ENCODE measurements at places on chromosomes 11 and 22. TPM values are rescaled to one million over a fixed set of nuclear protein-coding genes. Genes with fewer than 3 reads are reported as not detected.

Gene OR5L1
- total RNA-seq, result not detected

Gene NDUFS3
- total RNA-seq, result 93.6 TPM

Gene MAP4K2
- 6.1 TPM for total RNA-seq

Gene SVIP
- 0.52 TPM for total RNA-seq

Gene ALDH3B1
- 5.2 TPM for total RNA-seq

Gene ARHGAP20
- total RNA-seq, result 2.3 TPM

Gene FAM118A
- total RNA-seq, result 28.8 TPM

Gene SCARF2
- total RNA-seq, result 13.9 TPM

Gene ANO1
- 0.09 TPM for total RNA-seq

Gene PIK3IP1
- total RNA-seq, result 37.4 TPM

Gene NUDT22
- 57.7 TPM for total RNA-seq

Gene PES1
- 77.9 TPM for total RNA-seq

Gene GRAMD1B
- 0.34 TPM for total RNA-seq

Gene TIGD3
- total RNA-seq, result under 0.01 TPM

Gene AP5B1
- 2.6 TPM for total RNA-seq

Gene ACAT1
- total RNA-seq, result 173 TPM

Gene SERPIND1
- not detected for total RNA-seq

Gene CDC45
- total RNA-seq, result 1.1 TPM

Gene CHST1
- 0.32 TPM for total RNA-seq

Gene MMP13
- total RNA-seq, result not detected

Gene RIMBP3B
- total RNA-seq, result under 0.01 TPM

Gene OR4A16
- not detected for total RNA-seq

Gene UBE4A
- 20.3 TPM for total RNA-seq

Gene XRCC6
- 251 TPM for total RNA-seq

Gene RAG2
- total RNA-seq, result not detected

Gene BRD1
- 17.2 TPM for total RNA-seq

Gene SYT7
- 5.5 TPM for total RNA-seq

Gene CD248
- total RNA-seq, result 168 TPM

Gene ANGPTL5
- total RNA-seq, result 0.63 TPM

Gene HPX
- 0.77 TPM for total RNA-seq

Gene OTOG
- total RNA-seq, result not detected

Gene KRTAP5-1
- not detected for total RNA-seq

Gene TMPRSS4
- total RNA-seq, result 0.17 TPM

Gene UQCR10
- total RNA-seq, result 113 TPM

Gene ANKK1
- total RNA-seq, result 0.17 TPM

Data from bronchial smooth muscle cell (primary cell).